ENCODE measurements at places on chromosomes 5 and 9.

DNA sequence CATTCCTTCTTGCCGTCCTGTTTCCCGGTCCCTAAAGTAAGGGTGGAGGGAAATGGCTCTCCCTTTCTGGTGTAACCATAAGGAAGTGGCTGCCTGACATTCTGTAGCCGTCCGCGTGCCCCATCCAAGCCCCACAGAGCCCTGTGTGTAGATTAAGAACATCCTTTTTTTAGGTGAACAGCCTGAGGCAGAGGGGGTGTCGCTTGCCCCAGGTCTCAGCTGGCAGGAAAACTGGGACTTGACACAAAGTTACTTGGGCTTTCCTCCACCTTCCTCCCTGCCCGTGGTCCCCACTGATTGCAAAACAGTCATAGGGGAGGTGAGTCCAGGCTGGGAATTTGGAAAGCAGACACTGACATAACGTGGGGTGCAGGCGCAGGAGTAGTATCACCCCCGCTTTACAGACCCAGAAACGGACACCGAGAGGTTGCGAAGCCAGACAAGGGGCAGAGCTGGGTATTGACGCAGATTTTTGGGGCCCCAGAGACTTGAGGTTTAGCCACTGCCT, 22.8 kb downstream of the C9orf50 start:
- DNase-seq: no peak

DNA sequence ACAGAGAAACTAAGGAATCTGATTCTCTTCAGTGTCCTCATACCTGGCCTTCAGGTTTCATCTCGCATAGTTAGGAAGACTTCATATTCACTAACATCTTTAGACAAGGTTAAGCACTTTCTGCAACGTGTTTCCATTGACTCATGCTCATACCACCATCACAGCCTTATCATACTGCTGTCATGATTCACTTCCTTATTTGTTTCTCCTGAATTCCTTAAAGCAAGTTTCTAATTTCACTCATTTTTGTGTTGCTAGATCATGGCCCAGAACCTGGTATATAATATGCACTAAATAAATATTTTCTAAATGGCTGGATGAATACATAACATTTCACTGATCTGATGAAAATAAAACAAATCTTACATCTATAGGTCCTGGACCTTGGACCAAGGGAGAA, 472.9 kb downstream of the PRELID2 start:
- no peak for DNase-seq

- DNase-seq: no peak
These were observed 166.1 kb downstream of the MACROH2A1 start for GRCh38 chr5:135232958-135233357.

DNA sequence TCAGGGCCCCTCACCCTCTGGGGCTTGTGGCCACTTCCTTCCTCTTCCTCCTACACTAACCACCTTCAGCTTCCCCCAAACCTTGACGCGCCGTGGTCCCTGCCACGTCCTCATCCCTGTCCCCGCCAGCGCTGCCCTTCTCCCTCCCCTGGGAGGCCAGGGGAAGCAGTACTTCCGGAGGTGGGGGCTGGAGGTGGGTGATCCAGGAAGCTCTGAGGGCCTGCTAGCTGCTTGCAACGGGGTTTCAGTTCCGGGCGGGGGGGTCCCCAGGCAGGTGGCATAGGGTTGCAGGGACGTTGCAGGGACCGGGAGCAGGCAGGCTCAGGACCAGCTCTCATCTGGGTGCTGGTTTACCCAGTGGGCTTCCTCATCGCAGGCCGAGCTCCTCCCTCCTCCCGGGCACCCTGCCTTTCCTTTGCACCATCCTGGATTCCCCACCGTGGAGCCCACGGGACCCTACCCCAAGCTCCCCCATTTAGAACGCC, 70.0 kb downstream of the RXRA start:
- no peak for DNase-seq

- no peak for DNase-seq
These were observed 21.0 kb downstream of the STOM start for GRCh38 chr9:121349009-121349408.

DNA sequence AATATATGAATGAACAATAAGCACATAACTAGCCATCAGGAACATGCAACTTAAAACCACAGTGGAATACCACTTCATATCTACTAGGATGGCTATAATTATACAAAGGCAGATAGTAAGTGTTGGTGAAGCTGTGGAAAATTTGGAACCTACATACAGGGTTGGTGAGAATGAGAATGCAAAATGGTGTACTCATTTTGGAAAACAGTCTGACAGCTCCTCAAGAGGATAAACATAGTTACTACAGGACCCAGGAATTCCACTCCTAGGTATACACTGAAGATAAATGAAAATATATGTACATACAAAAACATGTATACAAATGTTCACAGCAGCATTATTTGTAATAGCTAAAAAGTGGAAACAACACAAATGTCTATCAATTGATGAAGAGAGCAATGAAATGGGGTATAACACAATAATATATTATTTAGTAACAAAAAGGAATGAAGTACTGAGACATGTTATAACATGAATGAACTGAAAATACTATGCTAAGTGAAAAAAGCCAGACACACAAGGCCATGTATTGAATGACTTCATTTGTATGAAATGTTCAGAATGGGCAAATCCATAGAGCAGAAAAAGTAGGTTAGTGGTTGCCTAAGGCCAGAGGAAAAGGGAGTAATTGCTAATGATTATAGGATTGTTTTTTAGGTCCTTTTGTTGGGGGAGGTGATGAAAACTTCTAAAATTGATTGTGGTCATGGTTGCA, 31.2 kb upstream of the CDK5RAP2 start:
- DNase-seq: no peak

DNA sequence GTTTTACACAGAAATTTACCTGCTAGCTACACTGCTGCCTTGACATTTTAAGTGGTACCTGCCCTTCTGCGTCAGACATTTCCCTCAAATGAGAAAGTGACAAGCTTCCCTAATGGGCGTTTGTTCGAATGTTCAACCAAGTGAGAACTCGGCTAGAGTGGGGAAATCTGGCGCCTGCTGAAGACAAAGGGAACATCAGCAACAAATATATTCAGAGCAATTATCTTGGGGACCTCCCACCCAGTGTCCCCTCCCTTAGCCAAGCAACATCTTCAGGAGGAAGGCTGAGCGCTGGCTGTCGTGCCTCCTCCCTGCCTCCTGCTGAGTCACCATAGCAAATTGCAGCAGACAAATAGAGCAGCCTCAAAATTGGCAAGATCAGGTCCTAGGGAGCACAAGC, 57.1 kb downstream of the MFAP3 start:
- no peak for DNase-seq

GRCh38 chr5:17339841-17340240, 122.4 kb downstream of the BASP1 start:
- DNase-seq: no peak

DNA sequence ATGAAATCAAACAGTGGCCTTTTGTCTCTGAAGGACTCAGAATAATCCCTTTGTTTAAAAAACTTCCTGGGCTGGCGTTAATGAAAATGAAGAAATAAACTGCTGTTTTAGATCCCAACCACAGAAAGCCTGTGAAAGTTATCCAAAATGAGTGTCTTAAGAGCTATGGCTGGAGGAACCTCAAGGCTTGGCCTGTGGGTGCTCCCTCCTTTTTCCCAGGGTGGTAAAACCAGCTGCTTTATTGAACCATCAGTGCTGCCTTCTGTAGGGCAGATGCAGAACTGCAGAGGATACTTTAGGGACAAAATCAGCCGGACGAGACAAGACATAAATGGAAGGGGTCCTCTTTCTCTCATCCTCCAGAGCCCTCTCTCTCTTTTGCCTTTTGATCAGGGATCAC, 100.9 kb downstream of the SMARCA2 start:
- DNase-seq: no peak

DNA sequence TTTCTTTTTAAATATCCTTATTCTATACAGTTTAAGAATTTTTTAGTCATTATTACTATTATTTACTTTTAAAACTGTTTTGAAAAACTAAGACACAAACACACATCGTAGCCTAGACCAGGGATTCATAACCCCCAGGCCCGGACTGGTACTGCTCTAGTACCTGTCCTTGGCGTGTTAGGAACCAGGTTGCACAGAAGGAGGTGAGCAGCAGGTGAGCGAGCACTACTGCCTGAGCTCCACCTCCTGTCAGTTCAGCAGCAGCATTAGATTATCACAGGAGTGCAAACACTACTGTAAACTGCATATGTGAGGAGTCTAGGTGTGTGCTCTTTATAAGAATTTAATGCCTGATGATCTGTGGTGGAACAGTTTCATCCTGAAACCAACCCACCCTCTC, 357.0 kb downstream of the PTPRD start:
- DNase-seq: no peak

DNA sequence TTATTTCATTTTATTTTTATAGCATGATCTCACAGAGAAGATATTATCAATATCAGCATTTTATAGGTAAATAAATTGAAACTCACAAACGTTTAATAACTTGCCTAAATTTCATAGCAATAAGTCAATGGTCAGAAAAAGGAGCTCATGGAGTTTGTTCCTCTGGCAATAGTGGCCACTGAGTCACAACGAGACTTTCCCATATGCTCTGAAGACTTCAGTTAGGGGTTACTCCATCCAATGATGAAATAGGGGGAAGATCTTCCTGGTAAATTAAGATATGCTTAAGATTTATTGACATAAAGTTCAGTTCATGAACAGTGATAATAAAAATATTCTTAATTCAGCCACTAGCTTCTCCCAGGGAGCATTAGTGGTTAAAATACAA, 43.5 kb upstream of the HTR4 start:
- DNase-seq: no peak

DNA sequence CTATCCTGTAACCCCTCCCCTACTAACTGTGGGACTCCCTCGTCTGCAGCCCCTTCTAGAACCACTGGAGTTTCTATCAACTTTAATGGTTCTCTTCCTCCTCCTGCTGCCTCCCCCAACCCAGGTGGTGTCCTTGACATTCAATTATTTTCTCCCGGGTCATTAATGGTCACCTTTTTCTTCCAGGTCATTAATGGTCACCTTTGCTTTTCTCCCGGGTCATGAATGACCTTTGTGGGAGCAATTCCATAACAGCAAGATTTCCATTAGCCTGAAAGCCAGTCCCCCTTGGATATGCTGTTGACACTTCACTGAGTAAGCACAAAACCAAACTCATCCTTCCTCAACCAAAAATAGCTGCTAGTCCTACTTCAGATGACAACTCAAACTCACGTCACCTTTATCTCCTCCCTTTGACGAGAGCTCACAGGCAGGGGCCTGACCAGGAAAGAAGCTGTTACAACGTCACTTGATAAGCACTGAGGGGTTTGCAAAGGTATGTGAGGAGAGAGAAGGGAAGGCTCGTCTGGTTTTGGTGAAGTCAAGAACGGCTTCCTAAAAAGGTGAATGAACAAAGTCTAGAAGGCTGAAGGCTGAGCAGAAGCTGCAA, 10.9 kb downstream of the CCDC127 start:
- no peak for DNase-seq

DNA sequence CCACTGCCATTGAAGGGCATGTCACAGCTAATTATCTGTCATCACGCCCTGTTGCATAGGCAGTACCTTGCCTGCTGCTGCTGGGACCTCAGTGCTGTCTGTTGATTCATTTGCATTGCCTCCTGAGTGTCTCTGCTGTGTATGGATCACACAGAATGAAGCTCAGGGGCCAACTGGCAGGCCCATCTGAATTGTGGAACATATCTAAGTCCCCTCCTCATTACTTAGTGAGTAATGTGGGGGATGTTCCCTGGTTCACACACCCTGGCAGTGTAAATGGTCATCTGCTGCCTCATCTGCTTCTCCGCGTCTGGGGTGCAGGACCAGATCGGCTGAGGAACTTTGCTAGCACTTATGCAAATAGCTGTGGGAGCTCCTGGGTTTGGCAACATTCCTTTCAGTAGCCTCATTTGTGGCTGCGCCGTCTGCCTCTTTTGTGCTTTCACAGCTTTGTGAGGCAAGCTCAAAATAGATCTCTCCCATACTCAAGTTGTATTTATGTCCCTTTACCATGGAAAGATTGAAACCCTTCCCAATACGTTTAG, 25.4 kb downstream of the TYRP1 start:
- DNase-seq: no peak

- DNase-seq: no peak
These were observed 18.5 kb downstream of the NPR3 start for GRCh38 chr5:32729651-32730050.

GRCh38 chr9:129596541-129597331, 24.2 kb downstream of the C9orf50 start:
- peak; percentile 87 for DNase-seq

DNA sequence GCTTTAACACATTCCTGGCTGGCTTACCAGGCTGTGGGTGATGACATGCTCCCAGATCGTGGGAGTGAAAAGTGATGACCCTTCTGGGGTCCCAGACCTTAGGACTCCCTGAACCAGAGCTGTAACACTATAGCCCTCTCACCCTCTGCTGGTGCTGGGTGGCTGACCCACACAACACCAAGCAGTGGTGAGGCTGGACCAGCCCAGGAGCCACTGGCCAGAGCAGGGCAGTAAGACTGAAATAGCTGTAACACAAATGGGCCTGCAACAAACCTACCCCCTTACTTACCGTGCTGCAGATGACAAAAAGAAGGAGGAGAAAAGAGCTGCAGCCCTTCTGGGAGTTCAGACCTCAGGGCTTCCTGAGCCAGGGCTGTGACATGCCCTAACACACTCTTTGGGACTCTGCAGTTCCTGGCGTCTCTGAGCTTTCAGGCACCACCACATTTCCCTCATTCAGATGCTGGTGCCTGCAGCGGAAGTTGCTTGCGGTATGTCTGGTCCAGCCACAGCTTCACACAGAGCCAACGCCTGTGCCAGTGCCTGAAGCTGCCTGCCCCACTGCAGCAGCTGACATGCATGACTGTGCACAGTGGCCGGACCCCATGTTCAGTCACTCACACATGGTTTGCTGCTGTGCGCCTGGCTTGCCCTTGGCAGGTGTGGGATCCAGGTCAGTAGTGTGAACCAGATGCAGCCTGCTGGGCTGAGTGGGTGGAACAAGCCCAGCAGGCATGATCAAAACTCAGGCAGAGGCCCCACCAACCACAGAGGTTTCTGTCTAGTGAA, 1247.4 kb downstream of the EFNA5 start:
- DNase-seq: no peak

DNA sequence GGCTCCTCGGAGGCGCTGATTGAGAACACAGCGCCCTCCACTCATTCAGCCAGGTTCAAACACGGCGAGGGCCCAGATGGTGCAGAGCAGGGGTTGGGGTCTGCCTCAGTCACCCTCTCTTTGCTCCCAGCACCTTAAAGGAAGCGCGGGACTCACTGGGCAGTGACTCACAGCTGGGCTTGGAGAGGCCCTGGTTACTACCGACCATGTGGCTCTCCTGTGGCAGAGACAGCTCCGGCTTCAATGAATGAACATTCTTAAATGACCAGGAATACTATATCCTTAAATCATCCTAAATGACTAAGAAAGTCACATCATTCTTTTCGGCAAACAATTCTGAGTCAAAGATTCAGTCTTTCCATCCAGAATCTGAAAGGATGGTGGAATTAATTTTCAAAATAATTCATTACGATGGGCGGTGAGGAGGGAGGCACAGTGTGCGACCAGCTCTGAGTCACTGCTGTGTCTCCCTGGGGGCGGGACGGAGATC, 1.6 kb upstream of the INPP5E start:
- no peak for DNase-seq

- no peak for DNase-seq
These were observed 2.0 kb upstream of the ZNF622 start for GRCh38 chr5:16467363-16468219.

- DNase-seq: no peak
These were observed 50.1 kb upstream of the GLRX start for GRCh38 chr5:95872346-95873268.

- DNase-seq: no peak
These were observed 24.2 kb downstream of the FAM78A start for GRCh38 chr9:131252120-131252519.

GRCh38 chr9:105964156-105964555, 269.8 kb downstream of the TMEM38B start:
- DNase-seq: no peak

- no peak for DNase-seq
These were observed 55.4 kb upstream of the LRRTM2 start for GRCh38 chr5:138930371-138931097.

Measured in right kidney (tissue), 9 donors.